ENCODE measurements at places on chromosomes 3 and 15. TPM values are rescaled to one million over a fixed set of nuclear protein-coding genes. Genes with fewer than 3 reads are reported as not detected.

- no peak for DNase-seq
These were observed 22.6 kb upstream of the IP6K2 start for GRCh38 chr3:48739617-48739954.

- DNase-seq = no peak
These were observed 67.6 kb upstream of the CTDSPL start for GRCh38 chr3:37793889-37794591.

GRCh38 chr3:196428041-196428440 is 4.2 kb downstream of the UBXN7 start:
- DNase-seq = no peak

DNA sequence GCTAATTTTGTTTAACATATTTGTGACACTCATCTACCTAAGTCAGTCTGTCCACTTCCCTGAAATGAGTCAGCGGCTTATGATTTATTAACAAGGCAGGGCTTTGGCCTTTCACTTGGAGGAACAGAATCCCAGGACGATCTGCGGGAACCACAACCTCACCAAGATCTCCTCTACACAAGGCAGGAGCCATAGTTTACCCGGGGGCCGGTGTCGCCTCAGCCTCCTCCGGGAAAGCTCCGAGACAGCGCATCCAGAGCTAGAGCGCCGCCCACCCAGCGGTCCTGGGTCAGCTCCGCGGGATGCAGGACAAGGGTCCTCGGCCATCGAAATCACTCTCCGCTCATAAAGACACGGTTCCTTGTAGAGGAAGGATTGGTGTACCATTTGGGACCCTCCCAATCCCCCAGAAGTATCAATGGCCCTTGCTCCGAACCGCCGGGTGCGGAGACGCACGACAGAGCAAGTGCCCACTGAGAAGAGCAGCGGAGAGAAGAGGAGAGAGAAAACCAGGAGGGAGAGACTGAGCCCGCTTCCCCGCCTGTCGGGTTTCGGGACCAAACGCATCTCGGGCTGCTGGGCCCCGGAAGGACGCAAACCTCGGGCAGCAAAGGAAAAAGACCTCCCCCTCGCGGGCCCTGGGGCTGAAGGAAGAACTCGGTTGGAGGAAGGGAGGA is 13.1 kb upstream of the ALCAM start:
- peak; percentile 33 for DNase-seq

TIMP4 gene
- total RNA-seq = 57.9 TPM

COL7A1 gene
- 11.5 TPM for total RNA-seq

GRCh38 chr3:145224886-145225285 is 936.1 kb downstream of the PLOD2 start:
- DNase-seq = no peak

DNA sequence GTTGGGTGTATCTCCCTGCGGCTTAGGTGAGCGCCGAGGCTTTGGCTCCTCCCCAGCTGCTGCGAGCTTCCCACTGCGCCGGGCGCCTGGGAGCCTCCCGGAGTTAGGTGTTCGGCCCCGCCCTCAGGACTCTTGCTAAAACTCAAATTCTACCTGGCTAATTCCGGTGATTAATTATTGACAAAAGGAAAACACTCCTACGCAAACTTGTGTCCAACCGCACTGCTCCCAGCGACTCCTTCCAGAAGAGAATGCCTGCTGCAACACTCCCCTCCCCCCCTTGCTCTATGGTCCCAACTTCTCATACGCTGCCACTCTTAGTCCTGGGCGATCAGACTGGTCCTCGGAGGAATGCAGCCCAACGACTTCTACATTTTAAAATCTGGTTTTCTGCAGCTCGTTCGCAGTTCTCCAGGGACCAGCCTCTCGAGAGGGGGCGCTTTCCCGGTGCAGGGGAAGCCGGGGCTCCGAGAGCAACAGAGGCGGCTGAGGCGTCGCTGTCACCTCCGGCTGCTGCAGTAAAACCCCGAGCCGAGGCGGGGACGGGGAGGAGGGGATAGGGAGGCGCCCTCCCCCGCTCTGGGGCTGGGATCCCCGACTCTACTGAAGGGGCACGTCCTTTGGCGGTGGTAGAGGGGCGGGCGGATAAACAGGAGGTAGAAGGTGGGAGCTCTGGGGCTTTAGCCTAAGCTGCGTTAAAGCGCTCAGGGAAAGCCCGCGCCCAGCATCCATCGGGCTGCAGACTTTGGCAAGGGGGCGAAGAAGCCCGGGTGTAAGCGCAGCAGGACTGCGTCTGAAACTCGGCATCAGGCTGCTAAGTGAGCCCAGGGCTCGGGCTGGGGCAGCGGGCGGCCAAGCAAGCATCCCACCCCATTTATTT is at the start of gene SPTSSB:
Gene SPTSSB, minus strand, starts transcription at position 77 of the 880 bp plus-strand sequence. CDS start 25,194 bp downstream, outside the sequence.
- DNase-seq = peak; percentile 37

DNA sequence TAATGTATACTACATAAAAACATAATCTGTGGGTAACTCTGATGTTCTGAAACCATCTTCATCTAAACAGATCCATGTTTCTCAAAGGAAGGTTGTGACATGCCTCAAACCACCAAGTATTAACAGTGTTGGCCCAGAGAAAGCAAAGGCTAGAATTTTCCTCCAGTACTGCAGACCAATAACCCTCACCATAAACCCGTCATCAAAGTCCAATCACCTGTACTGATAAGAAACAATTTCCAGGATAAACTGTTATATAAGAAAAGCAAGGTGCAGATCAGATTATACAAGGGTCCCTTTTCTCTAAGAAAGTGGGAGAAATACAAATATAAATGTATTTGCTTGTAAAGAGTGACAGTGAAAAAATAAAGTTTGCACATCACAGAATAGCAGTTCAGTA is 32.3 kb downstream of the TBC1D2B start:
- DNase-seq = no peak

DNA sequence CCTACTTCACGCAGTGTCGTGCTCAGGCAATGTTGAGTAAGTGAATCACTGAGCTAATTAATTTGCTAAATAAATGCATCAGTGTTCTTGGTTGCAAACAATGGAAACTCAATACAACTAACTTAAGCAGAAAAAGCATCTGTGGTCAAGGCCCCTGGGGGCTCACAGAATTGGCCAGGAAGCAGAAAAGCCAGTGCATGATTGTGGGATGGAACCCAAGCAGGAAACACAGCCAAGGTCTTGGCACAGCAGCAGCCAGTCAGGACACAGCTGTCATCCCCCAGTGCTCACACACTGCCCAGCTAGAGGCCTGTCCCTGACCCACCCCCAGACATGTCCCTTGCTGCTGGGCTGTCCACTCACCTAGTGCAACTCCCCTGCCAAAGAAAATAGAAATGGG is 85.9 kb downstream of the AQP9 start:
- no peak for DNase-seq

SLC28A1 gene
- not detected for total RNA-seq

DNA sequence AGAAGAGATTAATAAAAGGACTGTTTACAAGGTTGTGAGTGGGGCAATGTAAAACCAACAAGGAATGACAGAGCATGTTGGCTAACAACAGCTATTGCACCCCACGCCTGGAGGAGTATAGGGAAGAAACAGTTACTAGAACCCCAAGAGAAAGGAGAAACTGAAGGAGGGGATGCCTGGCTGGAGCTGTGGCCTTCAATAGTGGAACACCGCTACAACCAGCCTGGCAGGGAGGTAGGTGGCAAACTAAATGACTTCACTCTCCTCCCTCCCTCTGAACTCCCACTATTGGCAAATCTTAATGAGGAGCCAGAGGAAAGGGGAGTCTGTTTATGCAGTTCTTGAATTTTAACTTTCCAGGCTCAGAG is 7.2 kb upstream of the CD47 start:
- no peak for DNase-seq

GRCh38 chr15:75725006-75725718 is 12.5 kb upstream of the CSPG4 start:
- DNase-seq = no peak

AGBL1 gene
- not detected for total RNA-seq

DNA sequence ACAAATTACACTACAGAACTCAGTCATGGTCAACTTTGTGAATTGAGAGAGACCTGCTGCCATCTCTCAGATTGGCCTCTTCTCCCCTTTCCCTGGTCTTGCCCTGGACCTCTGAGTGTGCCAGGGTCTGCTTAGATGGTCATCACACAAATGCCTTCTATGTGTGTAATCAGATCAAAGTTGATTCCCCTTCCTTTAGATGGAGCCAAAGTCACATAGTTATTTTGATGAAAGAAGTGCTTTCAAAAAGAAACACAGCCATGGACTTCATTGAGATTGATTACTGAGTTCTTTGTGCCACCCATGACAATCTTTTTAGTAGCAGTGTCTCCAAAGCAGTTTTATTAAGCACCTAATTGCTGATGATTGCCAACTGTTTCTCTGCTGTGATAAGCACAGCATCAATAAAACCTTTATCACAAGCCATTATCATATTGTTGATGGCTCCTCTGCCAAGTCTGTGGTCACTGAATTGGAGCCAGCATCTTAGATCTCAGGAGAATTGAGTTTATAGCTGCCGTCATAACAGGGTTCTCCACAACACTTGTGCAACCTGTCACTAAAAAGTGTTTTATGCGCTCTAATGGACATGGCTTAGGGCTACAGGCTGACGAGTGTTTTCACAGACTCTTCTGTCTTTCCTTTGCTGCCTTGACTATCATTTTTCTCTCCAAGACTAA is 149.7 kb upstream of the NUDT16 start:
- DNase-seq = no peak

DNA sequence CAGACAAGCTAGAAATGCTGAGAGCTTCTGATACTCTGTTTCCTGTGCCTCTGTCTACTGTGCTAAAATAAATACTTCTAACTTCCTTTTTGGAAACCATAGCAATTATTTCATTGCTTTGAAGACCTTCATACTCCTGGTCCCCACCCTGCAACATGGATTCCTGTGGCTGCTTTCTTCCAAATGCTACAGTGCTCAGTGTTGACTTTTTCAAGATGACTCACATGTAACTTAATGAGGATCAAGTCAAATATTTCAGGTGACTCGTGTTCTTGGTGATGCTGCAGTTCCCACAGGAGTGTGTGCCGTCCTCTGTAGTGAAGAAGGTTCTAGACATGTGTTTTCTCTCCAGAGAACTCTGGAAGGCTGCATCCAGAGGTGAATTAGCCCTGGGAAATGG is 288.6 kb downstream of the CLSTN2 start:
- DNase-seq = no peak

ANKRD34C gene
- total RNA-seq = 0.43 TPM

- no peak for DNase-seq
These were observed 57.5 kb downstream of the CACNA2D2 start for GRCh38 chr3:50445919-50446318.

GRCh38 chr15:64096668-64097384 is 1.0 kb downstream of the SNX1 start:
- DNase-seq = no peak

- no peak for DNase-seq
These were observed 3.5 kb downstream of the HEXA start for GRCh38 chr15:72372361-72372760.

TTLL13 gene
- not detected for total RNA-seq

GRCh38 chr3:118941236-118941635 is 93.4 kb downstream of the IGSF11 start:
- DNase-seq = no peak

All from heart left ventricle (tissue), 16 donors.